ENCODE measurements at places on chromosomes 16 and 17.

DNA sequence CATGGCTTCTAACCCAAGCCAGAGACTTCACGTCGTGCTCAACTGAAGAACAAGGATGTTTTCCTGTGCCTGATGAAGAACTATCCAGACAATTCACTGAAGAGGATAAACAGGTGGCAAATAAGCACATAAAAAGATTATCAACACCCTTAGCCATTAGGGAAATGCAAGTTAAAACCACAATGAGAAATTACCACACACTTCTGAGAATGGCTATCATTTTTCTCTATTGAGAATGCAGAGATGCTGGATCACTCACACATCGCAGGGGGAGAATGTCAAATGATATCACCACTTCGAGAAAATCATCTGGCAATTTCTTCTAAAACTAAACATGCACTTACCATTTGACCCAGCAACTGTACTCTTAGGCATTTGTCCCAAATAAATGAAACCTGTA, 162.8 kb downstream of the IRX3 start:
- DNase-seq: no peak

DNA sequence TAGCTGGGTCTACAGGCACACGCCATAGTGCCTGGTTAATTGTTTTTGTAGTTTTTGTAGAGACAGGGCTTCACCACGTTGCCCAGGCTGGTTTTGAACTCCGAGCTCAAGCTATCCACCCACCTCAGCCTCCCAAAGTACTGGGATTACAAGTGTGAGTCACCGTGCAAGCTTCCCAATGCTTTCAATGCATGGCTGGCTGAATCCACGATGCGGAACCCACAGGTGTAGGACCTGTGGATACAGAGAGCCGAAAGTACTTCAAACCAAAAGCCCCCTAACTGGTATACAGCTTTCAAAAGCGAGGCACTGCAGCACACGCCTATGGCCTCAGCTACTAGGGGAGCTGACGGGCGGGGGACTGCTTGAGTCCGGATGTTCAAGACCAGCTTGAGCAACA, 44.8 kb downstream of the METTL16 start:
- no peak for DNase-seq

- DNase-seq: no peak
Observed at GRCh38 chr16:23252310-23252709, 49.8 kb upstream of the SCNN1B start.

DNA sequence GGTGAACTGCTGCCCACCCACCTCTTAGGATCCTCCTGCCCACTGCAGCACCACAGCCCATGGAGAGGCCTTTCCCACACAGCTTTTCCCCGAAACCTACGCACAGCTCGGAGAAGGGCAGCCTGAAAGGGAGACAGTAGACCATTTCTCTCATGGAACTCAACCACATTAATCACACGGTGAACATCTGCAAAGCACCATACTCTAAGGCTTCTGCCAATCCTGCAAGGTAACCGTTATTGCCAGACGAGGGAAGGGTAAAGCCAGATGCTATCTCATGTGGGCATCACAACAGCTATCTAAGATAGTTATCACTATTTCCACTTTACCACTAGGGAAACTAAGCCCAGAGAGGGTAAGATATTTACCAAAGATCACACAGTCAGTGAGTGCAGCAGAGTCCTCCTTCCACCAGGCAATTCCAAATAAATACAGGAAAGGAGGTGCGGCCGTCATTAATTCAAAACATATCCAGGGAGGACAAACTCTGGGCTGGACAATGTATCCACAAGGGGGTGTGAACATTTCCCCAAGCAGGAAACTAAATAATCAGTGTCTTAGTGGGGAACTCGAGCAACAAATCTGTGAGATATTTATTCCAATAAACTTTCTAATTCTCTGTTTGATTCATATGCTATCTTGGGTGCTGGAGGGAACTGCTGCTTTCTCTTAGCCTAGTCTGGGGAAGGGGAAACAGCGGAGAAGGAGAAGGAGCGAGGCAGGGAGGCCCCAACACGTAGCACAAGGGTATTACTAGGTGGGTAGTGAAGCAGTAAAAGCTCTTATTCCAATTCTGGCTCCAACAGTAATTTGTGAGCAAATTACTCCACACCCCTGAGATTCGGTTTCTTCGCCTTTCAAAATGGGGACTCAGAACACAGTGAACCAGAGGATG, 723 bp downstream of the TMEM186 start:
- DNase-seq: no peak

- DNase-seq: no peak
Observed at GRCh38 chr16:60217787-60218186, 1483.7 kb upstream of the GOT2 start.

GRCh38 chr17:31299624-31300023, 2.6 kb upstream of the OMG start:
- DNase-seq: no peak

GRCh38 chr17:75661531-75661930, 5.4 kb downstream of the RECQL5 start:
- DNase-seq: no peak

GRCh38 chr16:10989559-10989958, 45.2 kb downstream of the CLEC16A start:
- no peak for DNase-seq

DNA sequence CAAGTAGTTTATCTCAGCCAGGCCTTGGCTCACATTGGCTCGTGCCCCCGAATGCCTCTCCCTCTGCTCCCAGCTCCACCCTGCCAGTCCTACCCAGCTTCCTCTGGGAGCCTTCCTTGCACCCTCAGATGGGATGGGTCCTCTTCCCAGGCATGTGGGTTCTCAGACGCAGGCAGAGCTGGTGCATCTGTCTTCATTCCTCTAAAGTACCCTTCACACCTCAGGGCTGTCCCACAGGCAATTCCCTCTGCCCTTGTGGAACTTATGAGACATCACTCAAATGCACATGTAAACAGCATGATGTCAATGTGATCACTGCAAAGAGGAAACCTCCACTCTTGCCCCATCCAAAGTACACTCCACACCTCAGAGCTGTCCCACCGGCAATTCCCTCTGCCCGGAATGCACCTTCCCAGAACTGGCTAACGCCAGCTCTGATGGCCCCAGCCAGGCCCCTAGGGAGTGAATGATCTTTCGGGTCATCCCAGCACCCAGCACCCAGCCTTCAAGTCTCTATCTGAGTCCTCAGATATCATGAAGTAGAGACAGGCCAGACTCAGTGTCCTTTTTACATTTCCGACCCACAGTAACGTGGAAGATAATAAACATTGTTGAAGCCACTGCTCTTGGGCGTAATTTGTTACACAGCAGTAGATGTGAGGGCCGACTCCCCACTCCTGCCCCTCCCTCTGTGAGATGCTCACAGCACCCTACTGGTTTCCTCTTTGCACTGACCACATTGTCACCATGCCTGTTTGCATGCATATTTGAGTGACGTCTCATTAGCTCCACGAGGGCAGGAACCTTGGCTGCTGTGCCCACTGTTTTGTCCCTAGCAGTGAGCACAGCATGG, 85.4 kb downstream of the N4BP1 start:
- DNase-seq: no peak

- DNase-seq: no peak
Observed at GRCh38 chr16:10635365-10636021, 55.1 kb upstream of the EMP2 start.

DNA sequence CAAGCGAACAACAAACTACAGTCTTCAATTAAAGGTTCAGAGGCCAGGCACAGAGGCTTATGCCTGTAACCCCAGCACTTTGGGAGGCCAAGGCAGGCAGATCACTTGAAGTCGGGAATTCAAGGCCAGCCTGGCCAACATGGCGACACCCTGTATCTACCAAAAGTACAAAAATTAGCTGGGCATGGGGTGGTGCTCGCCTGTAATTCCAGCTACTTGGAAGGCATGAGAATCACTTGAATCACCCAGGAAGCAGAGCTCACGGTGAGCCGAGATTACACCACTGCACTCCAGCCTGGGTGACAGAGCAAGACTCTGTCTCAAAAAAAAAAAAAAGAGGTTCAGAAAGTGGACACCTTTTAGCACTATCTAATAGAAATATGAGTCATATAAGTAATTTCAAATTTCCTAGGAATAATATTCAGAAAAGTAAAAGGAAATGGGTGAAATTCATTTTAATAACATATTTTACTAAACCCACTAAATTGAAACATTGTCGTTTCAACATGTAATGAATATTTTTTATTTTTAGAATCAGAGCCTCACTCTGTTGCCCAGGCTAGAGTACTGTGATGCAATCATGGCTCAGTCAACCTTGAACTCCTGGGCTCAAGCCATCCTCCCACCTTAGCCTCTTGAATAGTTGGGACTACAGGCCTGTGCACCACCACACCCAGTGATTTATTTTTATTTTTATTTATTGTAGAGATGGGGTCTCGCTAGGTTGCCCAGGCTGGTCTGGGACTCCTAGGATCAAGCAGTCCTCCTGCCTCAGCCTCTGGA, 15.2 kb upstream of the MARCHF10 start:
- no peak for DNase-seq

DNA sequence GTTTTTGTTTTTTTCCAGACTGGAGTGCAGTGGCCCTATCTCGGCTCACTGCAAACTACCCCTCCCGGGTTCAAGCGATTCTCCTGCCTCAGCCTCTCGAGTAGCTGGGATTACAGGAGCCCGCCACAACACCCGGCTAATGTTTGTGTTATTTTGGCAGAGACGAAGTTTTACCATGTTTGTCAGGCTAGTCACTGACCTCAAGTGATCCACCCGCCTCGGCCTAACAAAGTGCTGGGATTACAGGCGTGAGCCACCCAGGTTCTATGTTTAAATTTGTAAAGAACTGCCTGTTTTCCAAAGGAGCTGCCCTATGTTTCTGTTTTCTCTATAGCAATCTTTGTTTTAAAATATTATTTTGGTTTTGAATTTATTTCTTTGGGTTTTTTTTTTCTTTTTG, 13.8 kb upstream of the C16orf87 start:
- DNase-seq: no peak

DNA sequence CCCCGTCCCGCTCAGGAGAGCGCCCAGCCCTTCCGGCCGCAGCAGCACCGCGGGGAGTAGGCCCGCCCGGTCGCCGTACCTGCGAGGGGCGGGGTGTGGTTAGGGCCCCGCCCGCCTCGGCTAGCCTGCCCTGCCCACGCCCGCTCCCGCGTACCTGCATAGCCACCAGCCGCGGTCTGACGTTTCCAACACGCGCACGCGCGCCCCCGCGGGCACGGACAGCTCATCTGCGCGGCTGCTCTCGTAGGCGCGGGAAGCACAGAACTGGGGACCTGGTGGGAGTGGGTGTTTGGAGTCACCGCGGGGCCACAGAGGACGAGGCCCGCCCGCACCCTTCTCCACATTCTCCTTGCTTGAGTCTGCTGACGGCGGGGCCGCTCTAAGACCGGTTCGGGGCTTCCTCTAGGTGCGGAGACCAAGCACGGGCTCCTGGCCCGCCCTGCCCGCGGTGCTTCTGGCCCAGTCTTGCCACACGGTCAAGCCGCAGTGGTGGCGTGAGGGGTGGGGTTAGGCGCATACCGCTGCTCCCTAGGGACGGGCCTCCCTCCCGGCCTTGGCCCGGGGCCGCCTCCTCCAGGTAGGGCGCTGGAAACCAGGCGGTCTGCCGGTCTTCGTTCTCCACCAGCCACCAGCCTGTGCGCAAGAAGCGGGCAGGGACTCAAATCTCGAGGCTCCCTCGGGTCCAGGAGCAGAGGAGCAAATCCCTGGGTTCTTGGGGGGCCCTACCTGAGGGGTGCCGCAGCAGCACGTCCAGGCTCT, 1.8 kb downstream of the NOXO1 start:
- DNase-seq: no peak

GRCh38 chr17:1490643-1491442, 1.6 kb downstream of the MYO1C start:
- DNase-seq: peak; percentile 31

GRCh38 chr17:60168654-60169053, 18.9 kb downstream of the CA4 start:
- no peak for DNase-seq

DNA sequence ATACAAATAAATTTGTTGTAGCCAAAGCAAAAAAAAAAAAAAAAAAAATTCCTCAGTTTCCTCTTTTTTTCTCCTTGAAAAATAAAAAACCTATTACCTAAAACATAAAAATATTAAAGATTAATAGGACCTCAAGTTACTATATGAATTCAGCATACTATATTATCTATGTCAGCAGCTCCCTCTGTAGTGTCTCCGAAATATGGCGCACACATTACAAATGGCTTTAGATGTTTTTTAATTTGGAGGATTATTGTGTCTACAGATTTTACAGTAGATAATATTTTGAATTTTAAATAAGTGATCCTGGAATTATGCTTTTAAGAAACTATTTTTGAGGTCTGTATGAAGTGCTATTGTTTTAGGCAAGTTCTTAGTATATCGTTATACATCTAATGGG, 94.4 kb downstream of the NLK start:
- DNase-seq: no peak

GRCh38 chr17:44850025-44850424, 2.3 kb downstream of the HIGD1B start:
- no peak for DNase-seq

DNA sequence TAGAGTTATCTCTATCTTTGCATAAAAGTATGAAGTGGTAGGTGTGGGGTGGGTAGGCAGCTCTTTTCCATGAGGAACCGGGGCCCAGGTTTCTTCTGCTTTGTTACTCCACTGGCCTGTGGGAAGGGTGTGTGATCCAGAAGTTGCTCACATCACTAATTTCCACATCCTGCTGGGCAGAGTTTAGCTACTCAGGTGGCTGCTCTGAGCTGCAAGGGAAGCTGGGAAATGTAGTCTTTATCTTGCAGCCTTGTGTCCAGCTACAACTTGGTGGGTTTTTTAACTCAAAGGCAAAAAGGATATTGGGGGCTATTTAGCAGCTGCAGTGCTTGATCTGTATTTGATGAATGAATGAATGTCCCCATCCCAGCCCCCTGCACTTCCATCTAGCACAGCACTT, 335.3 kb downstream of the SNX29 start:
- no peak for DNase-seq

- DNase-seq: no peak
Observed at GRCh38 chr17:68732301-68732749, 131.2 kb upstream of the FAM20A start.
